ENCODE measurements at places on chromosomes 2 and 18.

DNA sequence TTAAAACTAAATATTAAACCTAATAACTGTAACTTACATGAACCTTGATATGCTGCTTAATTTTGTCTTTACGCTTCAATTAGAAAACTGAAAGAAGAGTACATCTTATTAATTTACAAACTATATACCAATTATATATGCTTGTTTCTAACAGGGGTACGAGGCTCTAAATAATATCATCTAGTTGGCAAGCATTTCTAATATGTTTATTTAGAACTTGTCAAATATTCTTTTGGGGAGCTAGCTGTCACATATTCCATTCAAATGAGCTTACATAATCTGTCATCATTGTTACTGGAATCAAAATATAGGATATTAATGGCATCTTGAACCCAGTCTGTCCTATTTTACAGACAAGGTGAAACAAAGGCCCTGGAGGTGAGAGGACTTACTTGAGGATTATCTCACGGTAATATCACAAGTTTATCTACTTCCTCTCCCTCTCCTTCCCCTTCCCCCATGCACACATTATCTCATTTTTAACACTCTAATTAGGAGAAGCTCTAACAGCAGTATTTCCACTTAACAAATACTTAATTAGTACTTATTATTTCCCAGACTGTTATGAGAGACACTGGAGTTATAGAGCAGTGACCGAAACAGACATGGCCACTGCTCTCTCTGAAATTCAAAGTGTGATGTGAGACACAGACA is 3.5 kb downstream of the PRKD3 start:
- no peak for DNase-seq

DNA sequence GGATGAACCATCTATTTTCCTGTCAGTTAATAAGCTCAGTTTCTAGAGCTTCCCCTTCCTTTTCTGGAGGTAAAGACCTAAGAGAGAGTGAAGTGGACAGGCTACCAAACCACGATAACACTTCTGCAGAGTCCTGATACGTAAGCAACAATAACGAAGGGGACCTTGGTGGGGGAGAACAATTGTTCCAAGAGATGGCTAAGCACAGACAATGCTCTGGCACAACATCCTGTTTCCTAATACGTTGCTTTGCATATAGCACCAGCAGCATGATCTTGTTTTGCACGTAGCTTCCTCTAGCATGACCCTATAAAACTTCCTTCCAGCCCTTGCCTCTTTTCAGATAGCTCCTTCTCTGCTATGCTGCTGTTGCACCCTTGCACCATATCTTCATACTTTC is 247.3 kb downstream of the RAD51AP2 start:
- no peak for DNase-seq

GRCh38 chr2:101150306-101151145 is 656 bp downstream of the TBC1D8 start:
- peak; percentile 39 for DNase-seq

GRCh38 chr2:205405752-205406151 is 276.5 kb upstream of the NRP2 start:
- DNase-seq, result no peak

DNA sequence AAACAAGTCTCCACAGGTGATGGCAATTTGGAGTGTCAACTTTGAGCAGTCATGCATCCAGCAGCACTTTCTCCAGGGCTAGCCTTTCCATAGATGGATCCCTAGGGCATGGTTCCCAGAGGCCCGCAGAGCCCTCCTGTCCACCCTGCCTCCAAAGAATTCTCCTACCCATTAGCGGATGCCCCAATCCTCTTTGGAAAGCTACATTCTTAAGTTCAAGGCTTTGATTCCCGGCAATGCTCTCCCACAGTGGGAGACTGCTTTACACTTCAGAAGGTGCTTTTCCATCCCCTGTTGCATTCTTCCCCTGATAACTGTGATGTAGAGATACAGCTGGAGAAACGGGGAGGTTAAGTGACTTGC is 61.3 kb downstream of the ACAA2 start:
- DNase-seq, result no peak

GRCh38 chr2:169026056-169026455 is 5.1 kb downstream of the ABCB11 start:
- DNase-seq, result no peak

DNA sequence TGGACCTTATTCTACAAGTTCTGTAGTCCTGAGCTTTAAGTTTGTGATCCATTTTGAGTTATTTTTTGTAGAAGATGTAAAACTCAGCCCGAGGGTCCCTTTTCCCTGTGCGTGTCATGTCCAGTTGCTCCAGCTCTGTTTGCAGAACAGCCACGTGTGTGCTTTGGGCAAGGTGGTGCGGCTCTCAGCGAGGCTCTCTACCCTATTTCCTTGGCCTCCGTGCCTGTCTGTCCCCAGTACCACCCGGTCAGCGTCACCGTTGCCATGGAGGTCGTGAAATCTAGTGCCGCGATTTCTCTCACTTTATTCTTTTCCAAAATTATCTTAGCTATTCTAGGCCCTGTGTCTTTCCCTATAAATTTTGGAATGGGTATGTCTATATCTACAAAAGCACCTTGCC is 141.0 kb upstream of the CTDP1 start:
- DNase-seq, result no peak

GRCh38 chr2:218558986-218559385 is 9.2 kb downstream of the USP37 start:
- DNase-seq, result no peak

DNA sequence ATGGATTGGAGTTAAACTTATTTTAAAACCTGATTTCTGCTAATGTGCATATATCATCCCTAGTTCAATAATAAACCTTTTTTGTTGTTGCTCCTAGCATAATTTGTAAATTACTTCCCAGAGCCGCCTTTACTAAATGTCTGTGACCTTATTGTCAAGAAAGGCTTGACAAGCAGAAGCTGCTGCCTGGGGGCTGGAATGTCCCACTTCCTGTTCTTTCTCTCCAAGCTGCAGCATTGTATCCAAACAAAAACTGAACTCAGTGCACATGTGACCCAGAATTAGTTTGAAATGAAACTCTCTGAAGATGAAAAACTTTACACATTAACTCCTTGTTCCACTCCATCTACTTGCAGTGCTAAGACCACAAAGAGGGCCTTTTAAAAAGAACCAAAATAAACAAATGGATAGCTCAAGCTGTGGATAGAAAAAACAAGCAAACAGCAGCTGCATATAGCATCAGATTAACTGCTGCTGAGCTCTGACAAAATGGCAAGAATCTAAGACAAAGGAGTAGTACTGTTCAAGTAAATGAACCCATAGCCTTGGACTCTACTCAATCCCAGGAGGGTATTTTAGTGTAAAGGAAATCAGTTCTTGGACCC is 99.8 kb upstream of the NEUROD1 start:
- DNase-seq, result no peak

Measured in HEK293T (cell line).